ENCODE measurements at places on chromosomes 11 and 22. TPM values are rescaled to one million over a fixed set of nuclear protein-coding genes. Genes with fewer than 3 reads are reported as not detected.

DNA sequence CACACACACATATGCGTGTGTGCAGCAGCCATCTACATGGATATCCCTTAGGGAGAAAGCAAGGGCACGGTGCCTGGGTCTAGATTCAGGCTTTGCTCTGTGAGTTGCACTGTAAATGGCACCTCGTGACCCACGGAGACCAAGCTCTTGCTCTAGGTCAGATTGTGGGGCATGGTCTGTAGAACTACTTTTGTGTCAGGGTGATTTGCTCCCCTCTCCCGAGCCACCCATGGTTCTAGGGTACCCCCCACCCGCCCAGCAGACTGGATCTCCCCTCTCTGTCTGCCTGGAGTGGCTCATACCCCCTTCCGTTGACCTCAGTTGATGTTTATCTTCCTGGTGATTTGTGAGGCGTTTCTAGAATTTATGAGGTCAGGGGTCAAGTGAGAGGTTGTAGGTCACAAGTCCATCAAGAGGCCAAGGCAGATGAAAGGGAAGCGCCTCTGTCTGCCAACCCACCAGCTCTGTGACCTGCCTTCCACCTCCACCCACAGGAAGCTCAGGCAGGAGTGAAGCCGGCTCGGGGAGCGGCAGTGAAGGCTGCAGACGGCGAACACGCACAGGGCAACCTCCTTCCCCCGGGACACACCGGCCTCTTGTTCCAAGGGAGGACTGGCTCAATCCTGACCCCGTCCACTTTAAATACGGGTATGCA lies 76.2 kb upstream of the TTLL12 start:
- H3K27me3 ChIP-seq: peaks cover 5% of the 10 kb centered on the region
- H3K4me3 ChIP-seq: no peak overlapping the region
- H3K4me1 ChIP-seq: no peaks in the 10 kb centered on the region
- no peak for DNase-seq

- no peak overlapping the region for H3K27ac ChIP-seq
- H3K4me1 ChIP-seq: peaks cover 13% of the 10 kb centered on the region
- H3K4me3 ChIP-seq: no peak overlapping the region
- H3K27me3 ChIP-seq: no peaks in the 10 kb centered on the region
- no peak for DNase-seq
Measured at GRCh38 chr11:13324141-13324540, 46.6 kb downstream of the BMAL1 start.

DNA sequence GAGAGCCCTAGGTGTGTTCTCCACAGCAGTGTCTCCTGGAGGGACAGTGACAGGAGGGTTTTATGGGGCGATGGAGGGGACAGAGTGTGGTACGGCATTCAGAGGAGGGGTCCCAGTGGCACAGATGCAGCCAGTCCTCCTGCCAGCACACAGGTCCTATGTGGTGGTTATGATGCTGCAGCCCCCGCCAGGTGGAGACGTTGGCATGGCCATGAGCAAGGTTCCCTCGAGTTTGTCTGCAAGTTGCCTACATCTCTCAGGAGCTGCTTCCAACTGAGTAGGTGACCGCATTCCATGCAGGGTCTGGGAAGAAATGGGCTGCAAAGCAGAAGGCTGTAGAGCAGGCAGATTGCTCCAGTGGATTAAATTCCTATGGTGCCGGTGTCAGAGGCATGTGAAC lies 646.0 kb downstream of the TBC1D22A start:
- peaks cover 58% of the 10 kb centered on the region for H3K27me3 ChIP-seq
- no peak overlapping the region for H3K27ac ChIP-seq
- no peak overlapping the region for H3K4me3 ChIP-seq
- H3K36me3 ChIP-seq: no peaks in the 10 kb centered on the region
- H3K4me1 ChIP-seq: no peaks in the 10 kb centered on the region

GRCh38 chr11:79683930-79684329 lies 243.1 kb upstream of the TENM4 start:
- no peaks in the 10 kb centered on the region for H3K4me1 ChIP-seq

DNA sequence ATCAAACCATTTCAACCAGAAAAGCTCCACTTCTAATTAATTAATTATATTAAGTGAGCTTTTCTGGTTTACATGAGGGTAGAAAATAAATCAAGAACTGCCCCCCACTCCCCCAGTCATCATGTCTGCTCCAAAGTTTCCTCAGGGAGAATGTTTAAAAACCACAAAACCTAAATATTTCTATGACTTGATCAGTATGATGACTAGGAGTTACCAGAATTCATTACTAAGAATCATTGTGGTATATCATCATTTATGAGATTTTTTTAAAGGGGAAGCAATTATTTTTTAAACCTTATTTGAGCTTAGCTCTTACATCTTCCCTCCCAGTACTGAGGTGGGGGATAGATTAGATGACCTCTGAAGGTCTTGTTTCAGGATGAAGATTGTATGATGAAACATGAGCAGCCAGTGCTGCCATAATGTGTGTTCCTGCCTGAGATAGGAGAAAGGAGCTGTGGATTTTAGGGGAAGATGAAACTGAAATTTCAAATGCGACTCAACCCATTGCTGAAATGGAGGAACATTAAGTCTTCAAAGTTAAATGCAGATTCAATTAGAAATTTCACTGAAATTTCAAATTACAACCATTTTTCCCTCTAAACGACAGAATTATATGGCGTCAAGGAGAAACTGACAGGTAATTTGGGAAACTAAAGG lies 401.3 kb upstream of the CADM1 start:
- DNase-seq: no peak
- H3K27me3 ChIP-seq: no peaks in the 10 kb centered on the region
- no peak overlapping the region for H3K4me3 ChIP-seq
- H3K4me1 ChIP-seq: no peaks in the 10 kb centered on the region
- H3K36me3 ChIP-seq: no peaks in the 10 kb centered on the region

DNA sequence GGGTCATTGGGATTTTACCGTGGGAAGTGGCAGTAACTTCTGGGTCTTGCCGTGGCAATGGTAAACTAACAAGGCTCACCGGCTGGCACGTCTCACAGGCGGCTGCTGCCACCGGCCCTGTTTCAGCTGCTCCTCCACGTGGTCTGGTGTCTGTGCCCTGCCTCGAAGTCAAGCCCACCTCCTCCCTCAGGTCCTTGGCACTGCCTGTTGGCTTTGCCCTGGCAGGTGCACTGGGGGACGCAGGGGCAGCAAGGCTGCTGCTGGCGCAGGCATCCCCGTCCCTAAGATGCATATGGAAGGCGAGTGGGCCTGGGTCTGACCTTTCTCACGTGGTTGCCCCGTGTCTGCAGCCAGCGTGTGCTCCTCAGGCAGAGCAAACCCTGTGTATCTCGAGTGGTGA lies 783.6 kb downstream of the BRD1 start:
- H3K36me3 ChIP-seq: no peaks in the 10 kb centered on the region
- peaks cover 38% of the 10 kb centered on the region for H3K27me3 ChIP-seq
- H3K27ac ChIP-seq: no peak overlapping the region

GRCh38 chr11:85628771-85629341 lies 463 bp downstream of the TMEM126B start:
- H3K4me3 ChIP-seq: peak overlapping the region; percentile 81
- DNase-seq: no peak
- peak overlapping the region; percentile 59 for H3K27ac ChIP-seq
- H3K36me3 ChIP-seq: no peaks in the 10 kb centered on the region
- H3K27me3 ChIP-seq: no peaks in the 10 kb centered on the region

DNA sequence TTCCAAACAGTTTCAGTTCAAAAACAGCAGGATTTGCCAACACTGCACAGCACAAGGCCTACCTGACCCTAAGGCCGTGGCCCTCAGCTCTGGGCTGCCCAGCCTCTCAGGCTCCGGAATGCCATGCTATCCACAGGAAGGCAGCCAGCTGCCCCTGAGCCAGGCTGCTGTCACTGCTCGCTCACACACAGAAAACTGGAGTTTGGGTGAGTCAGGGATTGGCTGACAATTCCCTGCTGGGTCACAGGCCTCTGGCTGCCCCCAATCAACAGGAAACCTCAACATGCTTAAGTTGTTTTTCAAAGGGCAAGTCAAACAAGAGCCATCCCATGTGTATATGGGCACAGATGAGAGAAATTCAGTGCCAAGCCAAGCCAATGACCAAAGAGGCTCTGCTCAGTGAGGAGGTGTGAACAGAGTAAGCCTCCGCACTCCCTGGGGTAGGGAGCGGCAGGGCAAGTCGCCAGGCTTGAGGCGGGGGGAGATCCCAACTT lies 50.2 kb downstream of the RPL27A start:
- peak overlapping the region; percentile 78 for H3K27ac ChIP-seq
- peak; percentile 73 for DNase-seq
- H3K27me3 ChIP-seq: no peaks in the 10 kb centered on the region
- H3K4me3 ChIP-seq: no peak overlapping the region
- peaks cover 34% of the 10 kb centered on the region for H3K36me3 ChIP-seq
- peaks cover 70% of the 10 kb centered on the region for H3K4me1 ChIP-seq

DNA sequence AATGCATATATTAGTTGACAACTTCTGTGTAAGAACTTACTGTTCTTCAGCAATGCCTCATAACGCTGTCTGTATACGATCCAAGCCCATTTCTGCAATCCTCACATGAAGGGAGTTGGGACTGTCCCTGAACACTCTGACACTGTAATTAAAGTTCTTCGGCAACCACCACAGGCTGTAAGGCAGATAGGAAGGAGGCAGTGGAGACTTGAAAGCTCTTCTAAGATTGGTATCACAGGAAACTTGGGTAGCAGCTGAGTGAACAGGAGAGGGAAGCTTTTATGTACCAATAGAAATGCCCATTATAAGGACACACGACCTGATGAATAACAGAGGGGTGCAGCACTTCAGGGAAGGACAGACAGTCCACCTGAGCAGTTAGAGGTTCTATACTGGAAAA lies 12.0 kb upstream of the GAB2 start:
- peaks cover 27% of the 10 kb centered on the region for H3K4me1 ChIP-seq
- H3K27ac ChIP-seq: no peak overlapping the region
- no peaks in the 10 kb centered on the region for H3K36me3 ChIP-seq
- no peaks in the 10 kb centered on the region for H3K27me3 ChIP-seq
- H3K4me3 ChIP-seq: no peak overlapping the region

GRCh38 chr22:30245985-30246813 lies at the start of gene LIF:
TSS of gene LIF (minus strand) at chr22:30246759. CDS start at chr22:30246695, 64 bp downstream.
- no peaks in the 10 kb centered on the region for H3K36me3 ChIP-seq
- no peak for DNase-seq
- no peak within 1 kb of the TSS for H3K27ac ChIP-seq
- peaks cover 79% of the 10 kb centered on the region for H3K27me3 ChIP-seq
- peak within 1 kb of the TSS; percentile 11 for H3K4me3 ChIP-seq

DNA sequence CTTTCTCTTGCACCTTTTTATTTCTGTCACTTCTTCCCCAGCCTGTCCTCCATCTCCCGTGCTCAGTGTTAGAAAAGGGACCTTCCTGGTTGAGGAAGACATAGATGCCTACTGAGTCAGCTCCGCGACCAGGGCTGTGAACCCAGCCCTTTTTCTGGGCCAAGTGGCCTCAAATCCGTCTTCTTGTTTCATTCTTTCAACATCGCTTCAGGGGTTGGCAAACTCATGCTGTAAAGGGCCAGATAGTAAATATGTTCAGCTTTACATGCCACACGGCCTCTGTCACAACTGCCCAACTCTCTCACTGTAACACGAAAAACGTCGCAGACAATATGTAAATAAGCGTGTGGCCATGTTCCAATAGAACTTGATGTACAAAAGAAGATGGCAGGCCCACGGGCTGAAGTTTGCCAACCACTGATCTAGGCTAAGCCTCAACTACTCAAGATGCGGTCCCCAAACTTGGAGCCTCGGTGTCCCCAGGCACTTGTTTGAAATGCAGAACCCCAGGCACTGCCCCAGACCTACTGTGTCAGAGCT lies 338.4 kb downstream of the MN1 start:
- H3K4me3 ChIP-seq: no peak overlapping the region
- H3K36me3 ChIP-seq: no peaks in the 10 kb centered on the region
- H3K4me1 ChIP-seq: no peaks in the 10 kb centered on the region
- no peak overlapping the region for H3K27ac ChIP-seq

GRCh38 chr11:88193278-88193677 lies 18.0 kb upstream of the RAB38 start:
- H3K4me1 ChIP-seq: no peaks in the 10 kb centered on the region
- no peak overlapping the region for H3K27ac ChIP-seq
- H3K27me3 ChIP-seq: no peaks in the 10 kb centered on the region
- H3K36me3 ChIP-seq: no peaks in the 10 kb centered on the region

GRCh38 chr11:68610452-68611116 lies 73.8 kb upstream of the GAL start:
- H3K27me3 ChIP-seq: no peaks in the 10 kb centered on the region
- DNase-seq: no peak
- no peak overlapping the region for H3K27ac ChIP-seq
- no peaks in the 10 kb centered on the region for H3K36me3 ChIP-seq
- H3K4me3 ChIP-seq: no peak overlapping the region

- no peaks in the 10 kb centered on the region for H3K4me1 ChIP-seq
- DNase-seq: no peak
- H3K27ac ChIP-seq: no peak overlapping the region
Measured at GRCh38 chr11:41256041-41256440, 203.4 kb downstream of the LRRC4C start.

DNA sequence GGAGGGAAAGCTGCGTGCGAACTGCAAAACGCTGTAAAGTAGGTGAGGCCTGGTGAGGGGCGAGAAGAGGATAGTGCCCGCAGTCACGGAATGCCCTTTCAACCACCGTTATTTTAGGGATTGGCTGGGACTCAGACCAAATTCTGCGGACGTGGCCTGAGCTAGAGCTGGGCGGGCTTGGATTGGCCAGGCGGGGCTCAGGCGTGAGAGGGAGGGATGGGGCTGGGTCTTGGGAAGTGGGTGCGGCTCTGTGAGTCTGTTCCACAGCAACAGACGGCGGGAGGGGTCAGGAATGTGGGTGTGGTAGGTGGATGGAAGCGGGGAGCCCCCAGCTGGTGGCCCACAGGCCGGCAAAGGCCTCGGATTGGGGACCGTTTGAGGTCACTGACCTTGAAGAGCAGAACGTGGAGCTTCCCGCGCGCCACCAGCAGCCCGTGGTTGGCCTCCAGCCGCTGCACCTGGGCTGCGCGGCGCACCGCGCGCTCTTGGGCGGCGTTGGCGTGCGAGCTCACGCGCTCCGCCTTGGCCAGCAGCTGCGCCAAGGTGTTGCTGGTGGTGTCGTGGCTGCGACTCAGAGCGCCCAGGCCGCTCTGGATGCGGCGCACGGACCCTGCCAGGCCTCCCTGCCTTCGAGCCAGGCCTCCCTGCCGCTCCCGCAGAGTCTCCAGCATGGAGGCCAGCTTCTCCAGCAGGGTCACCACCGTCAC lies 444 bp downstream of the CAVIN3 start:
- peak; percentile 95 for DNase-seq
- H3K36me3 ChIP-seq: no peaks in the 10 kb centered on the region
- H3K27me3 ChIP-seq: no peaks in the 10 kb centered on the region
- peak overlapping the region; percentile 72 for H3K4me3 ChIP-seq
- peaks cover 6% of the 10 kb centered on the region for H3K4me1 ChIP-seq

GRCh38 chr11:134385774-134386565 lies 26.1 kb downstream of the B3GAT1 start:
- H3K4me3 ChIP-seq: no peak overlapping the region
- H3K36me3 ChIP-seq: no peaks in the 10 kb centered on the region
- no peaks in the 10 kb centered on the region for H3K27me3 ChIP-seq
- H3K27ac ChIP-seq: no peak overlapping the region
- no peak for DNase-seq

Gene OR51E1
- total RNA-seq: 1.8 TPM

Gene OR4C15
- not detected for total RNA-seq

Gene MPEG1
- total RNA-seq: 17.3 TPM

Gene TBX10
- not detected for total RNA-seq

Gene H19
- total RNA-seq: 235 TPM

Gene AP2A2
- 37.0 TPM for total RNA-seq

Gene SLC29A2
- 9.6 TPM for total RNA-seq

Gene FAM181B
- 0.09 TPM for total RNA-seq

All from heart right ventricle (tissue), 16 donors.